ENCODE measurements at places on chromosomes 13 and 19.

- no peak for DNase-seq
Observed at GRCh38 chr13:101880581-101880980, 428.1 kb downstream of the ITGBL1 start.

DNA sequence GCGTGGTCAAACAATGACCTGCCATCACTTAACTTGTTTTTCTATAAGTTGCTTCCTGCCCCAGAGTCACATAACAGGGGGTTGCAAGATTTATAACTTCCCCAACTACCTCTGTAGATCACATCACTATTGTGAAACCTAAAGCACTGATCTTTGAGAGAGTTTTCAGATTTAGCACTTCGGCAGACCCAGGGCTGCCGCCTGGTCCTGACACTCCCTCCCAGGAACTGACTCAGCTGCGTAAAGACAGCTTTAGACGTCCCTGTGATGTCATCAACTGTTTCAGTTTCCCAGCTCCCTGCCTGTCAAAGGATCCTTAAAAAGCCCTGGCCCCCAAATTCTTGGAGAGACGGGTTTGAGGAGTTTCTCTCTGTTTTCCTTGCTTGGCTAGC is 33.3 kb downstream of the IGFL2 start:
- no peak for DNase-seq

GRCh38 chr13:48415516-48415915 is 2.6 kb upstream of the LPAR6 start:
- DNase-seq = no peak

DNA sequence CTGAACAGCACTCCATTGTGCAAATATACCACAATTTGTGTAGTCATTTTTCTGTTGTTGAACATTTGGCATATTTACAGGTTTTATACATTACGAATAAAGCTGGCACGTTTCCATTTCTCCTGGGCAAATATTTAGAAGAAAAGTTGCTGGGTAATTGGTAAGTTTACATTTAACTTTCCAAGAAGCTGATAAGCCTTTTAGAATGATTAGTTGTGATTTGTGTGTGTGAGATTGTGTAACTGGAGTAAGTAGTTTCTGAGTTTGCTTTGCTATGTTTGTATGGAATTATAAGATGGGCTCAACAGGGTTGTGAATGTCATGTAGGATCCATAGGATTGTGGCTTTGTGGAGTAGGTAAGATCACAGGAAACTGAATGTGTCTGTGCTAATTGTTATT is 1.6 kb upstream of the ZNF529 start:
- DNase-seq = no peak

DNA sequence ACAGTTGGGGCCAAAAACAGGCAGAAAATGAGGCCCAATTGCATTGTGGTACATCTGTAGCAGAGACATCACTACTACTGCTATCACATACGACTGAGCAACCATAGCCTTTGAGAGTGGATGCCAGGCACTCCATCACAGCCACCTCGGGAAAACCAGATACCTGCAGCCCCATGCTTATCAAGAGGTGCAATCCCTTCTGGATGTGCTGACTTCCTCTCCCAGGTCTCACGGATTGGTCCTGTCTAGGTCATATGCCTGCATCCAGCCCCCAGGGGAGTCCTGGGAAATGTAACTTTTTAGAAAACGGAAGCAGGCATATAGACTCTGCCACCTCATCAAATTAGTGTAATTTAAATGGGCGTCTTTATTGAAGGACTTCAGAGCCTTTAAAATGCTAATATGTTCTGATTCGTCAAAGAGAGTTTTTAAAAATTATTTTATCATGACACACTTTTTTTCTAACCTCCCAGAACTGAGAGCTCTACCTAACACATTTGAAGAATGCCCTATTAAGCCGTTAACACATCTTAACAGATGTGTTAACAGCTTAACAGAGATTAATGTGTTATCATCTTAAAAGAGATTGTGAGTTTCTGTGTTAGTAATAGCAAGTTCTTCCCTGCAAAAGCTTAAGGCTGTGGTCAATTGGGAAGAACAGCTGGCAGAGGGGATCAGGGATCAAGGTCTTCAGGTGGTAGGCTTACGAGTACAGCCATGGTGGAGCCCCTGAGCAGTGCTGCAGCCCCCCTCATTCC is 63.9 kb downstream of the DLEU7 start:
- no peak for DNase-seq

- DNase-seq = no peak
Observed at GRCh38 chr13:61685682-61686012, 270.0 kb upstream of the PCDH20 start.

GRCh38 chr19:13884726-13885591 is 8.0 kb downstream of the NANOS3 start:
- no peak for DNase-seq

DNA sequence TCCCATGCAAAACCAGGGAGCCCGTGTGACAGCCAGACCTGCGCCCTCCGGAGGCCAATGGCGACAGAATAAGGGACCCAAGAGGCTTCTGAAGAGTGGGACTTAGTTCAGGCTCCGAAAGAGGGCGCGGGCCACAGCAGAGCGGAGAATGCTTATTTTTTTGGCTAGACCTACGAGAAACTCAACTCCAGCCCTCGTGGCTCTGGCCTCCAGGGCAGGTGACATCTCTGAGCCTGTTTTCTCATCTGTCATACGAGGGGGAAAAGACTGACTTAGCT is 23.0 kb downstream of the DPP9 start:
- DNase-seq = no peak

- DNase-seq = peak; percentile 61
Observed at GRCh38 chr19:51398096-51398704, 7.8 kb upstream of the C19orf84 start.

DNA sequence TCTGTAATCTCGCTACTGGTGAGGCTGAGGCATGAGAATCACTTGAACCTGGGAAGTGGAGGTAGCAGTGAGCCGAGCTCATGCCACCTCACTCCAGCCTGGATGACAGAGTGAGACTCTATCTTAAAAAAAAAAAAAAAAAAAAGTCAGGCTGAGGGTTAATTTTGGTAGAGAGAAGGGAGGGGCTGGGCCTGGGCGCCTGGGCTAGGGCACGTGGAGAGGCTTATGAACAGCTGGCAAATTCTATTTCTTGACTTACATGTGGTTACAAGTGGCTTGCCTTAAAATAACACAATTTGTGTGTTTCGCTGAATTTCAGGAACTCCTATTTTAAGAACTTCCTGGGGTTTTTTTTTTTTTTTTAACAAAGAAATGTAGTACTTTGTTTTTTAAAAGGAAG is 47.6 kb upstream of the MAP3K10 start:
- no peak for DNase-seq

DNA sequence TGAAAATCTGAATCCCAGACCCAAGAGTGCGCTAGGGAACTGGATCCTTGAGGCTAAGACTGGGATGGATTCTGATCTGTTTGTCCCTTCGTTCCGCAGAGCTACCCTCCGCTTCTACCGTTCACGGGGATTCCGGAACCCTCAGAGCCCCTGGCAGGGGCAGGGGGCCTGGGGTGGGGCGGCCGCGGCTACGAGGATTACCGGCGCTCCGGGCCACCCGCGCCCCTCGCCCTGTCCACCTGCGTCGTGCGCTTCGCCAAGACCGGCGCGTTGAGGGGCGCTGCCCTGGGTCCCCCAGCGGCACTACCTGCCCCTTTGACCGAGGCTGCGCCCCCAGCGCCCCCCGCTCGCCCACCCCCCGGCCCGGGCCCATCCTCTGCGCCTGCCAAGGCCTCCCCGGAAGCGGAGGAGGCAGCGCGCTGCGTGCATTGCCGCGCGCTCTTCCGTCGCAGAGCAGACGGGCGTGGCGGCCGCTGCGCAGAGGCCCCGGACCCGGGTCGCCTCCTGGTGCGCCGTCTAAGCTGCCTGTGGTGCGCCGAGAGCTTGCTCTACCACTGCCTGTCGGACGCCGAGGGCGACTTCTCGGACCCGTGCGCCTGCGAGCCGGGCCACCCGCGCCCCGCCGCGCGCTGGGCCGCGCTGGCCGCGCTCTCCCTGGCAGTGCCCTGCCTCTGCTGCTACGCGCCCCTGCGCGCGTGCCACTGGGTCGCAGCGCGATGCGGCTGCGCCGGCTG is 7.1 kb downstream of the SPRED3 start:
- DNase-seq = no peak

DNA sequence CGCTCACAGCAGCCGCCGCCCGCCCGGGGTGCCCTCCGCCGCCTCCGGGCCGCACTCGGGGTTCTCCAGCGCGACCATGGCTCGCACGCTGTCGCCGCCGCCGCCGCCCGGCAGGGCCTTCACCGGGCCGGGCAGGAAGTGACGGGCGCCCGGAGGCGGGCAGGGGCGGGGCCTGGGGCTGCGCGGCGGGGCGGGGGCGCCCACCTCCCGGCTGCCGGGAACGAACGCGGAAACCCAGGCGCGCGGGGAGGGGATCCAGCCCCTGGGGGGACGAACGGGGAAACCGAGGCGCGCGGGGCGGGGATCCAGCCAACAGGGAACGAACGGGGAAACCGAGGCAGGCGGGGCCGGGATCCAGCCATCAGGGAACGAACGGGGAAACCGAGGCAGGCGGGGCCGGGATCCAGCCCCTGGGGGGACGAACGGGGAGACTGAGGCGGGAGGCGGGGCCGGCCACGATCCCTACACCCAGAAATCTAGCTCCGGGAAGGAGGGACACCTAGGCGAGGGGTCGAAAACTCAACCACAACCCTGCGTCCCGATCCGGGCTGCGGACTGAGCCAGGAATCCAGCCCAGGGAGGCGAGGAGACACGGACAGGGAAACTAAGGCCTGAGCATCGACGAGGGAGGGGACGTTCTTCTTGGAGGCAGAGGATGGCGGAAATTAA is at the start of gene R3HDM4:
TSS of gene R3HDM4 (minus strand) at position 140 of the 669 bp plus-strand sequence. CDS start at position 78, 62 bp downstream.
- peak; percentile 93 for DNase-seq

- no peak for DNase-seq
Observed at GRCh38 chr13:97751477-97751876, 202.0 kb upstream of the IPO5 start.

GRCh38 chr13:20460761-20461160 is 64.9 kb downstream of the CRYL1 start:
- no peak for DNase-seq

- no peak for DNase-seq
Observed at GRCh38 chr13:36028359-36029025, 102.7 kb downstream of the DCLK1 start.

GRCh38 chr13:112977525-112977924 is 8.5 kb downstream of the MCF2L start:
- no peak for DNase-seq

GRCh38 chr13:95650696-95651095 is 6.2 kb upstream of the DZIP1 start:
- DNase-seq = no peak

- peak; percentile 61 for DNase-seq
Observed at GRCh38 chr19:4267101-4267900, 11.8 kb upstream of the SHD start.

DNA sequence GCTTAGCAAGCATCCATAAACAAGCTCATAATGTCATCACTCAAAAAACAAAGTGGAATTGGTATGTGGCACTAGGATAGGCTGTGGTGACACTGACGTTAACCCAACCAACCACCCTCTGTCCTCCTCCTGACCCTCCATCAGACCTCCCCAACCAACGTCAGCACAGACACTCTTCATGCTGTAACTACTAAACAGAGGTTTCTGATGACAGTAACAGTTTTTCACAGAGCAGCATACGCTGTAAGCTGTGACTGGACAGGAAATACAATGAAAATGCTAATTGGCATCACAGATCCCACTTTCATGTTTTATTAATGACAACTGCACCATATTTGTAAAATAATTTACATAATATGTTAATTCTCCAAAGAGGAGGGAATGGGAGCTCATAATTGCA is 238.0 kb downstream of the IRS2 start:
- DNase-seq = no peak

- no peak for DNase-seq
Observed at GRCh38 chr19:11373885-11374432, 507 bp upstream of the SWSAP1 start.

- no peak for DNase-seq
Observed at GRCh38 chr13:33793726-33794125, 24.2 kb upstream of the RFC3 start.

DNA sequence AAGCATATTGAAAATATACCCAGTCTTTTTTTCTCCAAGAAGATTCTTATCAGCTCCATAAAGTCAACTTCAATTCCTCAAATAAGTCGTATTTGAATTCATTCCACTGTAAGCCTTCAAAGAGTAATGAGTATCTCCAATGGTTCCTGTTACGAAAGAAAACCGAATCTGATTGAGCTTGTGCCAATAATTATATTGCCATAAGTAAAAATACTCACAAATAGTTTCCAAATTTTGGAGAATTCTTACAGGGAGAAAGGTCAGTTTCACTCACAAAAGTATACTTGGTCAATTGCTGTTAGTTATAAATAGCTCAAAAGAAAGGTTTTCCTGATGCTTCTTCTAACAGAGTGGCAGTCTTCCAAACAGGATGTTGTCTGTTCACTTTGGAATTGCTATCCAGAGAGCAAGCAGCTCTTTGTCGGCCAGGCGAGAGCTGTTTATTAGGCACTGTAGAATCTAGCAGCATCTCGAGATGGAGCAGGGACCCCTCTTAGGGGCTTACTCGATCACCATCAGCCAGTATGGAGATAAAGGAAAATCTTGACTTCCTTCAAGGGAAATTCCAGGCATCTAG is 13.5 kb downstream of the ERICH4 start:
- DNase-seq = peak; percentile 58

DNA sequence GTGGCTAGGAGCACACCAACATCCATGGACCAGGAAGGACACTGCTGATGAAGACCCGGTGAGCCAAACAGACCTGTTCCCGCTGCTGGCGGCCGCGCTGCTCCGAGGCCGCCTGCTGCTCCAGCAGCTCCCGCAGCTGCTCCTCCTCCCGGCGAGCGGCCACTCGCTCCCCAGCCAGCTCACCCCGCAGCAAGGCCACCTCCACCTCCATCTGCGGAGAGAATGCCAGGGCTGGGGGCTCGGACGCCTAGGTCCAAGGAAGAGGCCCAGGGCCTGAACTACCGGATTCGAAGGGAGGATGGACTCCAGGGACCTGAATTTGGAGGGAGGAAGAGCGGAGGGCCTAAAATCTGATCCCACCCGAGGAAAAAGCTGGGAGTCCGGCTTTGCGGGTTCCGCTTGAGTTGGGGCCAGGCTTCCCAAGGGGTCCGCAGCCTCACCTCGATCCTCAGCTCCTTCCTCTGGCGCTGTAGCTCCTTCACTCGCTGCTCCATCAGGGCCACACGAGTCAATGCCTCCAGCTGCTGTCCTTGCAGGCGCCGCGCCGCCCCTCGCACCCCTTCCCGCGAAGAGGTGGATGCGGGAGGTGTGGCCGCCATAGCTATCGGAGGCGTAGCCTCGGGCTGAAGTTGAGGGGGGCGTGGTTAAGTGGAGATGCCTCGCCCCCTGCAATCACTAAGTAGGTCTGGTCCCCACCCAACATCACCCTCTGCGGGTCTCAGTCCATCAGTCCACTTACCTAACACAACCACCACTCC is 2.7 kb downstream of the PHLDB3 start:
- DNase-seq = no peak
